A549 treated with AZD2906 at 1 μM for 4 hours (cell line): ENCODE measurements at places on chromosomes 1 and 21. TPM values are rescaled to one million over a fixed set of nuclear protein-coding genes. Genes with fewer than 3 reads are reported as not detected.

Gene MCOLN3
- 2.7 to 3.6 TPM (median 3.5 TPM) in 5 replicates for total RNA-seq

Gene LCE2A
- not detected in 5 replicates for total RNA-seq

Gene RIMKLA
- total RNA-seq, result 0.36 to 0.91 TPM (median 0.57 TPM) in 5 replicates

Gene PGLYRP4
- not detected in 5 replicates for total RNA-seq

Gene TNFRSF4
- total RNA-seq, result 0.13 to 0.34 TPM (median 0.20 TPM) in 4 of 5 replicates, not detected in the other

Gene CLEC20A
- not detected in 5 replicates for total RNA-seq

Gene RYR2
- total RNA-seq, result 0.01 to 0.07 TPM (median 0.03 TPM) in 5 replicates

Gene SPRR2F
- total RNA-seq, result not detected in 5 replicates

Gene GUCA2B
- total RNA-seq, result 0.20 to 0.49 TPM (median 0.37 TPM) in 5 replicates

Gene AKNAD1
- total RNA-seq, result 1.2 to 2.4 TPM (median 1.5 TPM) in 5 replicates

Gene MAN1C1
- total RNA-seq, result 0.62 to 0.96 TPM (median 0.77 TPM) in 5 replicates

Gene LRRC42
- 27.1 to 28.8 TPM (median 28.3 TPM) in 5 replicates for total RNA-seq
